ENCODE measurements at places on chromosomes 1 and 21.

GRCh38 chr1:199295107-199295506, 656.3 kb downstream of the PTPRC start:
- no peak for DNase-seq

DNA sequence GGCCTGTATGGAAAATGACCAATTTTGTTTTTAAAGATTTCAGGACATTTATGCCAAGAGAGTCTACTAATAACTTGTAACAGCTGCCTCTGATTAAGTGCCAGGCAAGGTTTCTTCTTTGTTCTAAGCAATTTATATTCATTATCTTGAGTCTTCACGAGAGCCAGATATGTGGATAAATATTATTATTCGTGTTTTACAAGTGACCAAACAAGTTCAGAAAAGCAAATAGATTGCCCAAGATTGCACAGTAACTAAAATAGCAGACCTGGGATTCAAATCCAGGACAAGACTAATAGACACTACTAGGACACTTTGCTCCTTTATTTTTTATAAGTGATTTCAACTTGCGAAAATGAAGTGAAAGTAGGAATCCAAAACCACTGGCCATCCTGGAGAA, 30.1 kb upstream of the DPT start:
- no peak for DNase-seq

- DNase-seq: no peak
Observed at GRCh38 chr1:212155219-212155618, 119.7 kb downstream of the DTL start.

DNA sequence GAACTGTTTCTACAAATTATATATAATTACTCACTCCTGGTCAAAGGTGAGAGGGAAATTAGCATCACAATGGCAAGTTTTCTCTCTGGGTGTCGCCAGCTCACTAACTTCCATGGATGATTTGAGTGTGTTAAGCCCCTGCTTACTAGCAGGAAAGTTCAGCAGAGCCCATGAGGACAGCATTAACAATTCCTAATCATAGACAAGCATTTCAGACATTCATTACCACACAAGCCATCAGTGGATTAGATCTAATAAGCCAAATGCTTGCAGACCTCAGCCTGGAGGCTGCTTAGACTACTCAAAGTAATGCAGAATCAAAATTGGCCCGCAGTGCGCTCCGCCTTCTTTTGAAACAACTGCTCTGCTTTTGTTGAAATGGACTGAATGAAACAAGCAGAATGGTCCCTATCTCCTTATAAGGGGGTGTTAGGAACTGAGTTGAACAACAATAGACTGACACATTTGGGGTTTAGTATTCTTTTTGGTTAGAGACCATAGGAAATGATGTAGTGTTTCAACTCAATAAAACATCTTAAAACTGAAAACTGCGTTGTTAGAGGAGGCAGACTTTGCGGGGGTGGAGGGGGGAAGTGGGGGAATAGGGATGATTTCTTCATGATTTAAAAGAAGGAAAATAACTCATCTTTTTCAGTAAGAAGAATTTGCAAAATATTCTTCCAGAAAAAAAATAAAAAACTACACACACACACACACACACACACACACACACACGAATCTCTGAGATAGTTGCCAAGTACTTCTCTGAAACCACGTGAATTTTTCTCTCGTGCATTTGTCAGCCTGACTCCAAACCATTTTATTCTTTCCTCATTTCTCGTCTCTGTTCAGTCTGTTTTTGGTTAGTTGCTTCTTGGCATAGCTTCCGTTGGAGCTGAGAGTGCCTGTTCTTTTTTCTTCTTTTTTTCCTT, 54.6 kb downstream of the GORAB start:
- no peak for DNase-seq

DNA sequence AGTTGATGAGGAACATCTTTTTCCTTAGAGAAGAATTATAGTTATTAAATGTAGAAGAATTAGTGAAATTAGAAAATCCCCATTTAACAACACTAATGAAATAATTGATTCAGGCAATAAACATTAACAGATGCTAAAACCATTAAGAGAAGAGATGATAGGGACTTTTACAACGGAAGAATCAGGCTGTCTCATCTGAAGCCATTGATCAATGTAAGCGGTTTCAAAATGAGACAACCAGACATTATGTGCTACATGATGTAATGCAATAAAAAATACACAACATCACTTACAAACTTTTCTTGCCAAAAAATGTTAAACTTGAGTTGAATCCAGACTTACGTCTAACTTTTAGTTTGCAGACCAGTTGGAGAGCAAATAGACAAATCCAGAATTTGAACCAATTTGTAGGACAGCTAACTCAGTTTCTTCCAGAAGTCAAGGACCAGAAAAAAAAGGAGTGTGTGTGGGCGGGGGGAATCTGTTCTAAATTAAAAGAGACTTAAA, 165.4 kb upstream of the DPT start:
- no peak for DNase-seq

- no peak for DNase-seq
Observed at GRCh38 chr1:39808784-39809517, 20.3 kb upstream of the BMP8B start.

- DNase-seq: no peak
Observed at GRCh38 chr1:7177438-7178146, 392.3 kb downstream of the CAMTA1 start.

- no peak for DNase-seq
Observed at GRCh38 chr21:46119144-46119636, 21.3 kb downstream of the COL6A2 start.

DNA sequence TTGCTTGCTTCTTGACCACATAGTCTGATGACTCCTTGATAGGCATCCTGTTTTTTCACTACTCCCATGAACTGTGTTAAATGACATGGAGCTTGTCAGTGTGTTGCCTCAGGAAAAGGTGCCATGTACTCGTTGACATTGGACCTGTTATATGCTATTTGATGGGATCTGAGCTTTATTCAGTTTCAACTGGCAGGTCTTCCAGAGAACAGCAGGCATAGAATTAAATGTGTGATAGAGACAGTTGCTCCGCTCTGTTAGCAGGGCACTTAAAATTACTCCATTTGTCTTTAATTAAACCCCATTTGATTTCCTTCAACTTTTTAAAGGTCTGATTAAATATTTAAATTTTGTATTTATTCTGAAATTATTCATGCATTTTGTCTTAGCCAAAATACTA, 189.7 kb upstream of the ADGRL4 start:
- DNase-seq: no peak

- no peak for DNase-seq
Observed at GRCh38 chr1:202713110-202713509, 2.9 kb upstream of the SYT2 start.

- no peak for DNase-seq
Observed at GRCh38 chr1:175862408-175862807, 119.0 kb upstream of the TNR start.

DNA sequence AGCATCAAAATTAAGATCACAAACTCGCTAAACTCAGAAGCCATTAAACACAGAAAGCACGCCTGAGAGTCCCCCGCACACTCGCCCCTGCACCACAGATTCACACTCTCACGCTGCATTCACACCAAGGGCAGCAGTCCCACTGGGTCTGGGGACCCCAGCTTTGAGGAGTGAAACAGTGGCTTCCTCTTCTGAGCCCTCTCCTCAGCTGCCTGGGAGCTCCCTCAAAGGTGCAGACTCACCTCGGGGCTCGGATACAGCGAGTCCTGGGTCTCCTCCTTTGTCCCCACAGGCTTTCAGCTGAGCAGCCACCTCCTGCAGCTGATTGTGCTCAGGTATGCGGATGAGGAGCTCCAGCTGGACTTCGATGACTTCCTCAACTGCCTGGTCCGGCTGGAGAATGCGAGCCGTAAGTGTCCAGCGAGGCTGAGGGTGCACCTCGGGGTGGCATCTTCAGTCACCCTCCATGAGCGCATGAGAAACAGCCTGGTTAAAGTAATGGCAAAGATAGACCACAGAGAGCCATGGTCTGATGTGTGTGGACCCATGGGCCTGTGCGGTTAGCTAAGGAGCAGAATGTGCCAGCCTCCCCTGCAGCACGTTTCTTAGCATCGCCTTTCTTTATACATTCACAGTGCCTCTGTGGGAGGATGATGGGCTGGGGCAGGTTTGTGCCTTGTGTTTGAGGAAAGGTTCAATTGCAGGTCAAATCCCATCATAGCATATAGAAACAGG, 47.9 kb downstream of the CAPN9 start:
- no peak for DNase-seq

DNA sequence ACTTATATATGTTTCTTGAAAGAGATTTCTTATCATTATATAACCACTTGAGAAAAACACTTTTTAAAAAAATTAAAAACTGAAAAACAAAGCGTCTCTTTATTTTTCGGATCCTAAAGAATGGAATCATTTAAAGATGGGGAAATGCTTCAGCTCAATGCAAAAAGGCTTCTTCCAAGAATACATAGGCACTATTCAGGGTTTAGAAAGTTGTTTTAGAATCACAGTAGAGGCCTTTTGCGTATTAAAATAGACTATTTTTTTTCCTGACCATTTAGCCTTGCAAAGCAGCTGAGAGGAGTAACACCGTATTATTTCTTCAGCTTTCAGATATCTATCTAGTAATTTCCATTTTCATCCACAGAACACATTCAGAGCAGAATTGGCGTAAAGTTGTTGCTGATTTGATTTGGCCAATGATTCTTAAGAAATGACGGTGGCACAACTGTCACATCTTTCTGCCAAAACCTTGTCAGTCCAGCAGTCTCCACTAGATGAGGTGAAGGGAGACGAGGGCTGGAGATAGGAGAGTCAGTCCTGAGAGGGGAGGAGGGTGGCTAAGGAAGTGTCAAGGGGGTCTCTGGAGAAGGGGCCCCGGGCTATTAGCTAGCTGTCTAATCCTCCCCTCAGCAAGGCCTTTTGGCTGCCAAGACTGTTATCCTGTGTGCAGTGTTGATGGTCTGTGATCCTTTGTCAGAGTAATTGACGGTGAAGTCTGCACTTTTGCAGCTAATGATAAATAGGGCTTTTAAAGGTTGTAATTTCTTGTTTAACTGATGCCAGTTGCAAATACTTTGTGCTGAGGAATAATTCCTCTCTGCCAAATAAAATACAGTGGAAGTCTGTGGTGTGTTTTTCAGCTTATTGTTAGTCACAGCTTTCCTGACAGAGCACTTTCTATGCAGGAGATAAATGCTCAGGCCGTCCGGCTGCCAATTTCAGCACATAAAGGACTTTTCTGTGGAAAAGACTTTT, 34.7 kb downstream of the PRRX1 start:
- no peak for DNase-seq

DNA sequence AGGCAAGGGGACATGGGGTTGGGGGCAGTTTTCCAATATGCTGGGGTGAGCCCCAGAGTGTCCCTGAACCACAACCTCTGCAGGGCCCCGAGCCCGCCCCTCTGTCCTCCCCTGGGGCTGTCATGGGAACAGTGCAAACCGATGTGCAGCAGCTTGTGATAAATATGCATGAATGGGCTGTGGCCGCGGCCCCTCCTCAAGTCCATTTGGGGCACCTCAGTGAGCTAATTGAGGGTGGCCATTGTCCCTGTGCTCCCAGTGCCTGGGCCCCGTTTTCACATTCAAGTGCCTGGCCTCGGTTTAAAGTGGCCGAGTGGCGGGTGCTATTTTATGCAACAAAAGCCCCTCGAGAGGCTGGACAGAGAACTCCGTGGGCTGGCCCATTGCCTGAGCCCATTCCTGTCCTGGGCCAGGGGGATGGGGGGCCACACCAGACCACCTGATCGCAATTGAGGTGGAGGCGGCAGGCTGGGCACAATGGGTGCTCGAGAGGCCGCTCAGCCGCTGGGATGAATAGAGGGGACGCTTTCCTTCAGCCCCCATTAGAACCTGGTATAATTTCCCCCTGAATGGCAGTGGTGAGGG, 193.7 kb downstream of the FOXD2 start:
- DNase-seq: no peak

GRCh38 chr1:156691665-156692440, 13.5 kb downstream of the CRABP2 start:
- no peak for DNase-seq

DNA sequence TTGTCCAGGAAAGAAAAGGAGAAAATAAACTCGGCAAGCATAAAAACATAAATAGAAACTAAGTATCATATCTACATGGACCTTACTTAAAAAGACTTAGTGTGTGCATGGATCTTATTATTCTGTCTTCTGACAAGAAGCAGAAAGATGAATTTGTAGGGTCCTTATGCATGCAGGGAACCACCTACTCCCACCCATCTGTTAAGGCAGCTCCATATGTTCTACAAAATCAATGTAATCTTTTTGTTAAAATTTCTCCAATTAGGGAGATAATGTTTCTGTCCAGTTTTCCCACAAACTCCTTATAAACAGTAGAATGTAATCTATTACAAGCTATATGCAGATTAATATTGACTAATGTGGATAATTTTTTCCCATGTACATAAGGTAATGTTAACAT, 13.9 kb upstream of the PTPN14 start:
- DNase-seq: no peak

GRCh38 chr1:222334026-222334680, 213.8 kb downstream of the HHIPL2 start:
- no peak for DNase-seq

GRCh38 chr1:41455479-41456332, 28.8 kb downstream of the EDN2 start:
- no peak for DNase-seq

- no peak for DNase-seq
Observed at GRCh38 chr1:160359559-160360226, 7.2 kb upstream of the NHLH1 start.

GRCh38 chr1:35560256-35561225, 2.9 kb downstream of the NCDN start:
- DNase-seq: no peak

DNA sequence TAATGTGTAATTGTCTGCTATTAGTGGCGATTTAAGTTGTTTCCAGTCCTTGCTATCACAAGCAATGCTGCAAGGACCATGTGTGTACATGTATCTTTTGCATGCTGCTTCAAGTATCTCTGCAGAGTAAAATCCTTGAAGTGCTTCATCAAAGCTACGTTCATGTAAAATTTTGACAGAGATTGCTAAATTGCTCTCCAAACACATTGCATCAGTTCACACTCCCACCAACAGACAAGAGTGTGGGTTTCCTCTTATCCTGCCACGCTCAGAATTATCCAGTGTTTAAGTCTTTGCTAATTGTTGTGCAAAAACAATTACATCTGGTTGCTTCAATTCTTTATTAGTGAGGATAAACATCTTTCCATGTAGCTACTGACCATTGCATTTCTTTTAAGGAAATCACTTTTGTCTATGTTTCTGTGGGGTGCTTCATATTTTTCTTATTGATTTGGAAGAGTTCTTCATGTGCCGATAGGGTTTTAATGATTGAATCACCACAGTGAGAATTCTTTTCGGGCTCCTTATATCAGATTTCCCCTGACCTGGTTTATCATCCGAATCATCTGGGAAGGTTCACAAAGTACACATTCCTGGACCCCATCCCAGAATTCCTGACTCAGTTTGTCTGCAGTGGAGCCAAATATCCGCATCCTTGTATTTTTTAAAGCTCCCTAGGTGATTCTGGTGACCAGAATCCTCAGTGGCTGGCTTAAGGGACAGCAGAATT, 56.3 kb upstream of the GALNT2 start:
- no peak for DNase-seq

DNA sequence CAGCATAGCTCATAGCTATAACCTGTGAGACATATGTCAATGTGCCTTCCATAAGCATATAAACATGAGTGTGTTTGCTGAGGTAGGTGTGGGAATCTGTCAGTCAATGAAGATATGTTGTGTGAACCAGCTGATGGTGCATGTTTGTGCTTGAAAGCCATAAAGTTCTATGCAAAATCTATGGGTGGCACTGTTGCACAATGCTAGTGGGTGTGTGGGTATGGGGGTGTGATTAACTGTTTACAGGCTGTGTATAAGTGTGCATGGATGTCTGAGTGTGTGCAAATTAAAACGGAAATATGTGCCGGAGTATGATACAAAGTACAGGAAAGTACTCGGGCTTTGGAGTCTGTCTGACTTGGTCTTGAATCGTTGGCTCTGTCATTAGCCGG, 1.0 kb upstream of the ATP2B4 start:
- DNase-seq: peak; percentile 75
